ENCODE measurements at places on chromosomes 1 and 21.

DNA sequence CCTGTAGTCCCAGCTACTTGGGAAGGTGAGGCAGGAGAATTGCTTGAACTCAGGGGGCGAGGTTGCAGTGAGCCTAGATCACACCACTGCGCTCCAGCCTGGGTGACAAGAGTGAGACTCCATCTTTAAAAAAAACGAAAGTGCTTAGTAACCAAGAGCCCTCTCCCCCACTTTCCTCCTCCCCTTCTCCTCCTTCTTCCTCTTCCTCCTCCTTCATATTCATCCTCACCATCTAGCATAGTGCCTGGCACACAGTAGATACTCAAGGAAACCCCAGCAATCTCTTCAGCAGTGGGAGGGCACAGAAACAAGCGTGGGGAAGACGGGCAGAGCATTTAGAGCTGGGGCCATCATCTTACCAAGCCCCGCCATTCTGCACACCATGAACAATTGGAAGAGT lies 119.4 kb upstream of the SLC45A1 start:
- DNase-seq, result no peak

GRCh38 chr1:181469829-181470228 lies 13.5 kb upstream of the CACNA1E start:
- no peak for DNase-seq

DNA sequence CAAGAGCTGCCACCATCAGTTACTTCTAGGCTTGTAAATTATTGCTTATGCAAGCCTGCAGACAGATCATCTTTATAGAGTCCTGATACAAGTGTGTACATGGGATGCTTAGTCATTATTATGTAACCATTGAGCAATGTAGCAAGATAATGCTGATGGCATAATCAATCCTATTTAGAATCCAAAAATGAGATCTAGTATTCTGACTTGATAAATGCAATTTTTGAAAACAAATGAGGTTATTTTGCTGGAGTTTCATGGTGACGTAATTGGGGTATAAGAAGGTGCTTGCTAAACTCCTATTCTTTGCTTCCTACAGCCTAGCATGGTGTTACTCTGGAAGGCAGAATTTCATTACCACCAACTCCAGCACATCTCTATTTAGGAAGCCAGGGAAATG lies 801.7 kb upstream of the PRMT6 start:
- DNase-seq, result no peak

GRCh38 chr1:226772446-226773139 lies 33.5 kb upstream of the ITPKB start:
- no peak for DNase-seq

- no peak for DNase-seq
Measured at GRCh38 chr1:64363616-64364015, 106.3 kb upstream of the CACHD1 start.

DNA sequence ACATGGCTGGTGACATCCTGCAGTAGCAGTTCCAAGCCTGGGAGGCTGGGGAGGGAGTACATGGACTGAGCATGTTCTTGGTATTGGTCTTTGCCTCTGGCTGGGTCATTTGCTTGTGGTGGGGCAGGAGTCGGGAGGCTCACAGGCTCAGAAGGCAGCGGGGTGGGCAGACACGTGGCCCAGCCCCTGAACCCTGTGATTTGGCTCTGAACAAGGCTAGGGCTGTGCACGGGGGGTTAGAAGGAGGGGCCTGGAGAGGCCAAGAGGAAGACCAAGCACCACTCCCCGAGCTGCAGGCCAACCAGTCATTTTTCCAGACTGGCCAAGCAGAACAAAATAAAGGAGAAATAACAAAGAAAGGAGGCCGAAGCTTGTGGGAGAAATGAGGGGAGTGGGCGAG lies 9.7 kb upstream of the PRELP start:
- DNase-seq, result no peak

- no peak for DNase-seq
Measured at GRCh38 chr1:75328691-75329090, 194.5 kb downstream of the LHX8 start.

GRCh38 chr1:75482951-75483350 lies 128.0 kb downstream of the SLC44A5 start:
- DNase-seq, result no peak

GRCh38 chr21:35179990-35180540 lies 131.0 kb upstream of the RUNX1 start:
- no peak for DNase-seq

DNA sequence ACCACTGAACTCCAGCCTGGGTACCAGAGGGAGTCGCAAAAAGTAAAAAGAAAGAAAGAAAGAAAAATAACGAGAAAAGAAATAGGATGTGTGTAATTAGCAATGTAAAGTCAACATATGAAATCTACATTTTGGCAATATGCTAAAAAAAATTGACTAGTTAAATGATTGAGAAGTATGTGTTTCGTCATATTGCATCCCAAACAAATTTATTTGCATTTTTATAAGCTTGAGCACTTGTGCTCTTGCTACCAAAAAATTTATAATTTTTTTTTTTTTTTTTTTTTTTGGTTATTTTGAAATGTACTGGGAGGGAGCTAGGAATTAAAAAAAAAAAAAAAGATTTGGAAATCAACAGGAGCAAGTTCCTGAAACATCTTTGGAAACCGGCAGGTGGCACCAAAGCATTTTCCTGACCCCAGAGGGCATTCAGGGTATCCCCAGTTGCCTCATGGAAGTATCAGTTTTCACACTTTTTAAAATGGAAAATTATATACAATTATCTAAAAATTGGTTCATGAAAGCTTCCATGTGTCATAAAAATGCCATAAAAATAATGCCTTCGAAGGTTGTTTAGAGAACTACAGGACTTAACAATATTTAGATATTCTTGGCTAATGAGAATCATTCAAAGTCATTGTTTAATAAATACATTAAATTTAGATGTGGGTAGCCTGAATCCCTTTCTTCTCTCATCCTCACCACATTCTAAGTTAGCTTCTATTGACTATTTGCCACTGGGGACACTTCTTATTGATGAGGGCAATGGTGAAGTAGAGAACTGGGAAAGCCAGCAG lies 4.8 kb upstream of the HEATR1 start:
- no peak for DNase-seq

DNA sequence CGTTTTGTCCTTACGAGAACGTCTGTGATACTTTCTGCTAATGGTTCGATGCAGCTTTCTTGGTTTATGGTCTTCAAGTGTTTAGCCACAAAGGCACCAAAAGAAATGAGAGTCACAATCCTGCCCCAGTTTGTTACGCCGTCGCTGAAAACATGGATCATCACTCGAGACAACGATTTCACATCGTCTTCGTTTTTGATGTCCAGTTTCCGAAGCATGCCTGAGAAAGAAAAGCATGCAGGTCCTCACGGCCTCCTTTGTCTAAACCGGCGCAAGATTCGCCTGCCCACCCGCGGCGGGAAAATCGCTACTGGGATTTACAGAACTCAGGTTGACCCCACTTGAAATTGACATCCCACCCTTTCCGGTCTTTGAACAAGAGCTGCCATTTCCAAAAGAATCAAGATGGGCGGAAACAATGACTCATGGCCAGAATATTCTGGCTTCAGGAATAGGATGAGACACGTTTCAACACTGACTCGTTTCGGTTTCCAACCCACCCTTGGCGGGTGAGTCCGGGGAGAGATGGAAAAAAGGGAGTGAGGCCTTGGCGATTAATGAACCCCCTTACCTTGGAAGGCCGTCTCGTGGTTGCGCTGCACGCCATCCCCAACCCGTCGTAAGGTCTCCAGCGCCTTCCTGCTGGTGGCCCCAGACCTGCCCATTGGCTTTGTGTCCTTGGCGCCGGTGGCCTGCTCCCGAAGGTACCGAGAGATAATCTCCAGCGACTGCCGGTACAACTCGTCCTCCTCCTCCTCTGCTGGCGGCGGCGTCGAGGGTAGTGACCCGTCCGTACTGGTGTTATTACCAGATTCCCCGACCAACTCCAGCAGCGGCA lies 919 bp downstream of the MCL1 start:
- no peak for DNase-seq

GRCh38 chr1:44313265-44313918 lies 41.7 kb downstream of the ERI3 start:
- no peak for DNase-seq

GRCh38 chr1:180254854-180255253 lies 24.8 kb downstream of the LHX4 start:
- DNase-seq, result no peak

GRCh38 chr1:21298981-21299391 lies 8.7 kb upstream of the ECE1 start:
- DNase-seq, result no peak

DNA sequence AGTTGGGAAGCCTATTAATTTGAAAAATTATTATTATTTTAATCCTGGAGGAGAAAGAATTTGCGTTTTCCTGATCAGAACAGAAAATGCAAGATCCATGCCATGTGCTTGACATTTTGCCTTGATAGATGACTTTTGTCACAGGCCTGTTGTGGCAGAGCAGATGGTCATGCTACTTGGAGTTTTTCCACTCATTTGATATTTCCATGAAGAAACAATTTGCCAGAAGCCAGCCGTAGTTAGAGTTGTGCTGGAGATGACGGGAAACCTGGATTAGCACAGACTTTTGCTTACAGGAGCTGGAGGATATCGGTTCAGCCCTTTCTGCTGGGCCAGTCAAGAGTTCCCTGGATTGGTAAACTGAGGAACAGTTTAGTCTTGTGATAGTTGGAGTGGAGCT lies 3.2 kb downstream of the RCAN3 start:
- DNase-seq, result no peak

DNA sequence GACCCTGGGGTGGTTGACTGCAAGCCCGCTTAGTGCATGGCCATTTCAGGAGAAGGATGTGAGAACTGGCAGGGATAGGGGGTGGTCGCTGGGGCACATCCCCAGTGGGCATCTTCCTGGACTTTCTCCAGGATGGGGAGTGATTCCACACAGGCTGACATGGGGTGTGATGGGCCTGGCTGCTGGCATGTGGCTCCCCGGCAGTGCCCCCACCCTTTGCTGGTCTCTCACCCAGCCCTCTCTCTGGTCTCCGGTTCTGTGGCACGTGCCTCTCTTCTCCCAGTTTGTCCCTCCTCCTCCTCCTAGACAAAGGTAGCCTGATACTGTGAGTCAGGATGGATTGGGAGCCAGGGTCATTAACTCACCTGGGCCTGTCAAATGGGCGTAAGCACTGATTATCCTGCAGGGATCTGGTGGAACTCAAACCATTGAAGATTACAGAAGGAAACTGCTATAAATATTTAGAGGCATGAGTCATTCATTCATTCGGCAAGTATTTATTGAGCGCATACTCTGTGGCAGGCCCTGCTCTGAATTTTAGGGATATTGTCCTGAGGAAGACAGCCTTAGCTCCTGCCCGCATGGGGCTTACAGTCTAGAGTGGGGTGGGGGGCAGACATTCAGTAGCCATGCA lies 23.6 kb upstream of the EPS8L3 start:
- DNase-seq, result no peak

- DNase-seq, result no peak
Measured at GRCh38 chr1:203113308-203113707, 14.2 kb upstream of the ADORA1 start.

GRCh38 chr1:76465030-76465429 lies 390.5 kb downstream of the ST6GALNAC3 start:
- DNase-seq, result no peak

- no peak for DNase-seq
Measured at GRCh38 chr1:224256640-224257039, 73.3 kb downstream of the NVL start.

Measured in stimulated activated CD4-positive, alpha-beta T cell treated with anti-CD3 and anti-CD28 coated beads, Interleukin-1b, Interleukin-23, amount 100 ng/mL, for 1 hour (primary cell).